AG04449 (cell line): ENCODE measurements at places on chromosomes 5 and 9.

DNA sequence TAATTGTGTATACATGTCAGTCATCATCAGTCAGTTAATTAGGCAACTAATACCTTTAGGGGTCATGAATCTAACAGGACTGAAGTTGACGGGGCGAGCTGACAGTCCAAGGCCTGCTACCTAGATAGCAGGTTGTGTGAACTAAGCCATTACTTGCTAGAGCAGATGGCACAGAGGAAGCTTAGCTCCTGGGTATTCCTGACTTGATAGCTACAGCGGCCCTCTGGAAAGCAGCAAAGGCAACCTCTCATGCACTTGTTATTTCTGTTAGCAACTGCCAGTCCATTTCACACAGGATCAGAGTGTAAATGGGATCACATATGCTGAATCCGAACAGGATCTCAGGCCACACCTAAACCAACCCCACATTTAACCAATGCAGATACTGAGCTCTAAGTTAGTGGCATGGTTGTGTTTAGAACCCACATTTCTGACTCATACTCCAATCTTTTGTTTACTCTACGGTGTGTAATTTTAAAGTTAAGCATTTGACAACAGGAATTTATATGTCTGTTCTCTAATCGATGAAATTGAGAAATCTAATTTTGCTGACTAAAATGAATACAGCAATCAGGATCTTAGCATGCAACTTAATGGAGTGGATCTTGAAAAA, 521.3 kb upstream of the ZNF608 start:
- DNase-seq: no peak

DNA sequence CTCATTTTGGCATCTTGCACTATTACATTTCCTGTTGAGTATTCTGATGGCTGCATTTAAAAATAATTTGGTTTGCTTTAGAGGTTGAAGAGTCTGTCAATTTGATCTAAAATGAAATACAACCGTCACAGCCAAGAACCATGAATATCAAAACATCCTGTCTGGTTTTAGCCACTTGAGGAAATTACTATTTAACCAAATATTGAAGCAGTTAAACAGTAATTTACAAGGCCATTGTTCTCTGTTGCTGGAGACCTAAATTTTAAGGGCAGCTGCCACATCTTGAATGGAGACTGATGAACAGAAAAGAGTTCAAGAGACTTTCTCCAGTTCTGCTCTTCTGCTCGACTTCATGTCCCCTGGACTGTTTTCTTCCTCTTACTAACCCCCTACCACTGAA, 549.4 kb downstream of the LRRC70 start:
- no peak for DNase-seq

DNA sequence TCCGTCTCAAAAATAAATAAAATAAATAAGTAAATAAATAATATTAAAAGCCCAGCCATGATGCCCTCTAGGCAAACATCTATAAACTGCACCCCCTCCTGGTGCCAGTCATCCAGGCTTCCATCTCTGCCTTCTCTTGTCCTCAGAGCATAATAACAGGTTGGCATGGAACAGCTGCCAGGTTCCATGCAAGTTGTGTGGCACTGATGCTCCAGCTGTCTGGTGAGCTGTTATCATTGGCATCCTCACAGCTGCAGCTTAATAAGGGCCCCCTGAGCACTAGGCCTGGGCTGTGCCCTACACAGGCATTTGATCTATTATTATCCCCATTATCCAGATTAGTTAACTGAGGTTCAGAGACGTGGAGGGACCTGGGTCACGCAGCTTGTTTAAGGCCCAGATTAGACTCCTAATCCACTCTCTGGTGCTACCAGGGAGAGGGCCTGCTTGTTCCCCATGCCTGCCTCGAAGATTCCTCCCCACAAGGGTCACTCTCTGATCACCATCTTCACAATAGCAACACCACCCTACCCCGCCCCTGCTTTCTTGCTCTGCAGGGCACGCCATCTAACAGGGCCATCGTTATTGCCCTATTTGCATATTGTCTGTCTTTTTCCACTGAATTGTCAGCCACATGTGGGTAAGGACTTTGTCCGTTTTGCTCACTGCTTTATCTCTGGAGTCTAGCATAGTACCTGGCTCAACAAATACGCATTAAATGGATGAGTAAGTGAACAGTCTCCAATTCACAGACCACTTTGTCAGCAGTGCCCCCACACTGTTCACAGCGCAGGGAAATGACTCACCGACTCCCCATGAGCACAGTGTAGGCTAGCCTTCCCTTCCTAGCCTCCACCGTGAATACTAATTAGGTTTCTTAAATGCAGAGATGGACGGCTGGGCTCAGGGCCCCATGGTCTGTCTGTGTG, 1.5 kb upstream of the DNM1 start:
- DNase-seq: no peak

GRCh38 chr9:96014078-96014477, 138.6 kb downstream of the ERCC6L2 start:
- no peak for DNase-seq

- DNase-seq: no peak
Observed at GRCh38 chr9:26339796-26340195, 552.8 kb downstream of the CAAP1 start.

DNA sequence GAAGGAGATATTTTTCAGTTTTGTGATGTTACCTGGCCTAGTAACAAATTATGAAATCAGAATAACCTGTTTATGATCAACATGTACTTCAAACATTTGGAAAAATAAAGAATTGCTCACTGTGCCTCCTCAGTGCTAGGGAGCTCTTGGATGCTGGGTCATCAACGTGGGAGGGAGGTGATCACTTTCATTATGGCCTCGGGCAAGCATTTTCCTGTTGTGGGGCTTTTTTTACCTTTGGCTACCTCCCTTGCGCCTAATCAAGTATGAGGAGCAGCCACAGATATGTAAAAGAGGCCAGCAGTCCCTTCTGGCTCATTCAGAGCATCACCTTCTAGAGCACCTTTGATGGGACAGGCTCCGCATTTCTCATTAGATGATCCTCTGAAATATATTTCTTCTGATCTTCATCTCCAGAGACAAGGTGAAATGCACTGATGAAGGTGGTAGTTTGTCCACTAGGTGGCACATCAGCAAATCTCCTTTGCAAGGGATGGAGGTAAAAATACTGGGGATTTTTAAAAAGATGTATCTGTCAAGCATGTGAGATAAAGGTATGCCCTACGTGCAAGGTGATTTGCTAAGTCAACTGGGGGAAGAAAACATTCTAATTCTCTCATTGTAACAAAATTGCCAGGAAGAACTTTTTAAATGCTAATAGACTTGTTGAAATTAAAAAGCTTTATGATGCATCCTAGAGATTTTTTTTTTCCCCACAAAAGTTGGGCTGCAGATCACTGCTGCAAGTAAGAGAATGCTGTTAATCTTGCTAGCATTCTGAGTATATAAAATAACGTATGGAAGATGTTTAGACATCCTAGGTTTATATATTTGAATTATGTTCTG, 218.2 kb downstream of the MAST4 start:
- no peak for DNase-seq

GRCh38 chr5:78499485-78499884, 139.1 kb downstream of the SCAMP1 start:
- DNase-seq: no peak

DNA sequence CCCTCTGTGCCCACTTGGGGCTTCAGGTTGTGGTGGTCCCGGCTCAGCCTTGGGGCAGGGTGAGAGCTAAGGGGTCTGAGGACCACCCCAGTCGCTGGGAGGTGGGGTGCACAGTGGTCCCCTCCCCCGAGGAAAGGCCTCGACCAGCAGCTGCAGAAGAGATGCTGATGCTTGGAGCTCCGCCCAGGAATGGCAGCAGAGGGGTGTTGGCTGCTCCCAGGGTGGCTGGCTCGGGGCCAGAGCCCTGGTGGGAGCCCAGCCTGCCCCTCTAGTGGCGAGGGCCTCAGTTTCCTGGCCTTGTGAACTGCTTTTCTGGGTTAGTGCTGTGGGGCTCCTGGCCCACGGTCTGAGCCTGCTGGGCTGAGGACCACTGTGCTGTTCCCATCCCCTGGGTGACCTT, 1.2 kb downstream of the DIPK1B start:
- DNase-seq: no peak
